ENCODE measurements at places on chromosomes 1 and 21.

GRCh38 chr1:113804421-113805255 lies 7.6 kb downstream of the RSBN1 start:
- DNase-seq, result no peak

DNA sequence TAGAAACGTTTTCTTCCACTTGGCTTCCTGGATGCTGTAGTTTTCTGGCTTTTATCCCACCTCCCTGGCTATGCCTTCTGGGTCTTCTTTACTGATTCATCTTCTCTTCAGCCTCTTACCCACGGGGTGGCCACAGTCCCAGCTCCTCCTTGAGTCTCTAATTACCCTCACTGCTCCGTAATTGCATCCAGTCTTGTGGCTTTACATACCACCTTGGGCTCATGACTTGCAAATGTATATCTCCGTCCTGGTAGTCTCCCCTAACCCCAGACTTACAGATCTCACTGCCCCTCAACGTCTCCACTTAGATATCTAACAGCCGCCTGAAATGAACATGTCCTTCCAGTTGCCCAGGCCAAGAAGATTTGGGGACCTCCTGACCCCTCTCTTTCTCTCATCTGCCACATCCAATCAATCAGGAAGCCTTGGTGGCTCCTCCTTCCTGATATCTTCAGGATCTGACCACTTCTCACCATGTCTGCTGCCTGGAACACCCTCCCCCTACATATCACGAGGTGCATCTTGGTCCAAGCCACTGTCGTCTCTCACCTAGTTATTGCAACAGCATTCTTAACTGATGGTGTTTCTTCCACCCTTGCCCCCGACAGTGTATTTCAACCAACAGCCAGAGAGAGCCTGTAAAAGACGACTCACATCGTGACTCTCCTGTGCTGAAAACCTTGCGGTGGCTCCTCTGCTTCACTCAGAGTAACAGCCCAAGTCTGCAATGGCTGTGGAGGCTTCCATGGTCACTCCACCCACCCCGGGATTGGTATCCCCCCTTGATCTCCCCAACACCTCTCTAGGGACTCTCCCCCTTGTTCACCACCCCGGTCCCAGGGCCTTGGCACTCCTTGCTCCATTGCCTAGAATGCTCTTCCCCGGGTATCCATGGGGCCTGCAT lies 219.0 kb upstream of the POU3F1 start:
- DNase-seq, result no peak

GRCh38 chr21:33789697-33790096 lies 125.9 kb downstream of the ATP5PO start:
- no peak for DNase-seq

DNA sequence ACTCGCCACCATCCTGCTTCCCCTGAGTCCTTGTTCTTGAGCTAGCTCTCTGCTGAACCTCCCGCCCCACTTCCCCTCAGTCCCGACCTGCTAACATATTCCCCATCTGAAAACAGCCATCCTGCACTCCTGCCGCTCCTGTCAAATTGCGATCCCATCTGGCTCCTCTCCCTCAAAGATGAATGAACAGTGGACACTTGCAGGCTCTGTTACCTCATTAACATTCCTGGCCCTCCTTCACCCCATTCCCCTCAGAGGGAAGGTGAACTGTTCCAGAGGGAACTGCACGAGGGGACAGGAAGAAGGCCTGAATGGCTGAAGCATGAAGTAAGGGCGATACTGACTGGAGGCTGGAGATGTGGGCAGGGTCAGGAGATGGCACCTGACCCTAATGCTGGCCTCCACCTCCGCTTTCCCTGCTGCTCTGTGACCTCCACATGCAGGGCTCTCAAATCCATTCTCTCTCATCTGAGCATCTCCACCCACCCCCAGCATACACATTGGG lies 7.4 kb upstream of the CELSR2 start:
- DNase-seq, result no peak

GRCh38 chr1:90204023-90204590 lies 209.2 kb downstream of the ZNF326 start:
- no peak for DNase-seq

GRCh38 chr1:91120421-91120820 lies 98.6 kb upstream of the ZNF644 start:
- DNase-seq, result no peak

GRCh38 chr21:45284456-45284741 lies 3.3 kb downstream of the POFUT2 start:
- no peak for DNase-seq

All from GM19239 (cell line).